Mammary epithelial cell (primary cell): ENCODE measurements at places on chromosomes 12 and 14.

GRCh38 chr12:18323159-18323558, 61.8 kb downstream of the PIK3C2G start:
- peak; percentile 21 for DNase-seq

DNA sequence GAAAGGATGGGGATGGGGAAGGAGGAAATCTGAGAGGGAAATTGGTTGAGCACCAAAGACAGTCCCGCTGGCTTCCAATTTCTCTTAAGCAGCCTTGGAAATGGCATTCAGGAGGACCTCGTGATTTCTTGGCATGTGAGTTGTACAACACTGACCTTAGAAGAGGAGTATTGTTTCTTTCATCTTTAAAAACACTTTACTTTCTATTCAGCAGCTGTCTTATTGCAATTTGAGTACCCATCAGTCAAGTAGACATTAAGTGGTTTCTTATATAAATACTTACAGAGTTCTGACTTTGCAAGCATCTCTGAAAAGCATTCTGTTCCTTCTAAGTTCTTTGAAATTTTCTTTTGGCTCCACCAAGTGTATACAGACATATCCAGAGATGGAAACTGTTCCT, 83.2 kb downstream of the LMNTD1 start:
- DNase-seq = no peak

DNA sequence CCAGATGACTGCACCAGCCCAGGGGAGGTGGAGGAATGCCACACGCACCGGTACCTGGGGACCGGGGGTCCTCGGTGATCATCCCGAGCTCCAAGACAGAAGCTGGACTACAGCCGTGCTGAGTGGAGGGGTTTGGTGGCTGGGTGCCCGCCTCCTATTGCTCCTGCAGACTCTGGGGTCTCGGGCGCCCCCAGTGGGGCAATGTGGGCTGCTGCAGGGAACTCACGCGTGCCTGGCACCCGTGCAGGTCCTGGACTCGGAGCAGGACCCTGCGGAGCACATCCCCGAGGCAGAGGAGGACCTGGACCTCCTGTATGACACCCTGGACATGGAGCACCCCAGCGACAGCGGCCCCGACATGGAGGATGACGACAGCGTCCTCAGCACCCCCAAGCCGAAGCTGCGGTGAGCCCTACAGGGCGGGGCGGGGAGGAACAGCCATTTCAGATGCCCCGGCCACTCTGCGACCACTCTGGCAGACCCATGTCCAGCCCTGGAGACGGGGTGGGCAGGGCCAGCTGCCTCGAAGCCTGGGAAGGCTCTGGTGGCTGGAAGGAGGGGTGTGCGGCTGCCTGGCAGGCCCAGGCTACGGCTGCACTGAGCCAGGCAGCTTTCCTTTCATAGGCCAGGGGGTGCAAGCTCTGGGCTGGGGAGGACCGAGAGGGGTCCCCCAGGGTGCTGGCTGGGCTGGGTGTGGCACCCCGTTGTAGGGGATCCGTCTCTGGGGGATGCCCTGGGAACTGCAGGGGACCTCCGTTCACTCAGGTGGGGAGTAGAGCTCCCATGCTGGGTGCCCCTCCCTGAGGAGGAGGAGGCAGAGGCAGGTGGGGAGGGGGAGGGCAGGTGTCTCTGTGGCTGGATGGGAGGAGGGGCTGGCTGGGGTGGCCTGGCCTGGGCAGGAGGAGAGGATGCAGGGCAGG, 21.6 kb upstream of the TEX22 start:
- DNase-seq = no peak

DNA sequence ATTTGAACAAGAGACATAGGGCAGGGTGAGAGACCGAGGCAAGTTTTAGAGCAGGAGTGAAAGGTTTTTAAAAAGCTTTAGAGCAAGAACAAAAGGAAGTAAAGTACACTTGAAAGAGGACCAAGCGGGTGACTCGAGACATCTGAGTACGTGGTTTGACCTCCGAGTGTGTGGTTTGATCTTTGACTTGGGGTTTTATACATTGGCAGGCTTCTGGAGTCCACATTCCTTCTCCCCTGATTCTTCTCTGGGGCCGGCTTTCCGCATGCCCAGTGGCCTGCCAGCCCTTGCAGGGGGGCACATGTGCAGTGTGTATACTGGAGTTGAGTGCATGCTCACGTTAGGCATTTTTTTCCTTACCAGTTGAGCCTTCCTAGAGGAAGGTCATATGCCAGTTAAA, 96.3 kb downstream of the SLC15A4 start:
- DNase-seq = no peak

DNA sequence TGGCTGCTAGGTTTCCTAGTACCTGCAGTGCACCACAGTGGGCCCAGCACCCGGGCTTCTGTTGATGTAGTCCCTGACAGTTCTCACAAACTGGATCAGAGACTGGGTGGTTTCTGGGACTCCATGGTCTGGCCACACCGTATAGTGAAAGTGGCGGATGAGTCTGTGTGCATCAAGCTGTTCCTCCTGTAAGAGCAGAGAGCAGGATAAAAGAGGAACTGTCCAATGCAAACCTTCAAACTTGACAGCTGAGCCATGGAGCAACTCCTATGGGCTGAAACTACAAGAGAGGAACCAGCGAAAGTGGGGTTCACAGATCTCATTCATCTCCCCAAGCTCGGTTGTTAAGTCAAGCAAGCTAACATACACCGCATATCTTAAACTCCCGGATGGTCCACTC, 102.8 kb downstream of the PTPRB start:
- DNase-seq = no peak

- DNase-seq = peak; percentile 31
These were observed 66.7 kb downstream of the SMOC1 start for GRCh38 chr14:69945912-69946311.

GRCh38 chr12:93742110-93742934, 65.1 kb downstream of the CRADD start:
- peak; percentile 65 for DNase-seq

GRCh38 chr14:77424862-77425261, 1.5 kb upstream of the NOXRED1 start:
- no peak for DNase-seq

DNA sequence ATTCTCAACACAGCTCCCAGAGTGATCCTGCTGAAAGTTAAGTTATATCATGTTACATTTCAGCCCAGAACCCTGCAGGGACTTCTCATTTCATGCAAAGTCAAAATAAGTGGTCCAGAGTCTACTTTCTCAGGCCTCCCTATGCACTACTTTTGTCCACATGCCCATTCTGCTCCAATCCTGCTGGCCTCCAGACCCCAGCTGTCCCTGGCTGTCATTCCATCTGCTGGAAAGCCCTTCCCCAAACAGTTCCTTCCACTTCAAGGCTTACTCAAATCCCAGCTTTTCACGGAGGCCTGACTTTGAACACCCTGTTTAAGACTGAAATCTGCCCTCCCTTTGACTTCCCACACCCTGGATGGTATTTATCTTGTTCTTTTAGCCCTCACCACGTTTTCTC, 109.8 kb upstream of the DNM1L start:
- no peak for DNase-seq

- DNase-seq = no peak
These were observed 7.4 kb upstream of the TMEM132C start for GRCh38 chr12:128259556-128260070.

- no peak for DNase-seq
These were observed 143.5 kb upstream of the AMIGO2 start for GRCh38 chr12:47223031-47223847.

DNA sequence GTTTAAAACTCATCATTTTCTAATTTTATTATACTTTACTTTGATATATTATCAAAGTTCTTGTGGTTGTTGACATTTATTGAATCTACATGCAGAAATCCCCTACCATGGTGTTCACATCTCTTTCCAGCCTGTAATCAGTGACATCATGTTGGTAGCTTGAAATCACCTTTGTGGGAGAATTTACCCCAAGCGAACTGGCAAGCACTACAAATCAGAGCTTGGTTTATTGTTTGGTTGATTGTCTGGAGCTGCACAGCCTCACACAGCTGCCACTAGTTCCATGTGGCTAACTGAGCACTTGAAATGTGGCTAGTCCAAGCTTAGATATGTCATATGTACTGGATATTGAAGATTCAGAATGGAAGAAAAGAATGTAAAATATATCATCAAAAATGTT, 15.4 kb upstream of the KRT5 start:
- DNase-seq = no peak

- no peak for DNase-seq
These were observed 1119.2 kb upstream of the TMEM132C start for GRCh38 chr12:127147724-127148123.

DNA sequence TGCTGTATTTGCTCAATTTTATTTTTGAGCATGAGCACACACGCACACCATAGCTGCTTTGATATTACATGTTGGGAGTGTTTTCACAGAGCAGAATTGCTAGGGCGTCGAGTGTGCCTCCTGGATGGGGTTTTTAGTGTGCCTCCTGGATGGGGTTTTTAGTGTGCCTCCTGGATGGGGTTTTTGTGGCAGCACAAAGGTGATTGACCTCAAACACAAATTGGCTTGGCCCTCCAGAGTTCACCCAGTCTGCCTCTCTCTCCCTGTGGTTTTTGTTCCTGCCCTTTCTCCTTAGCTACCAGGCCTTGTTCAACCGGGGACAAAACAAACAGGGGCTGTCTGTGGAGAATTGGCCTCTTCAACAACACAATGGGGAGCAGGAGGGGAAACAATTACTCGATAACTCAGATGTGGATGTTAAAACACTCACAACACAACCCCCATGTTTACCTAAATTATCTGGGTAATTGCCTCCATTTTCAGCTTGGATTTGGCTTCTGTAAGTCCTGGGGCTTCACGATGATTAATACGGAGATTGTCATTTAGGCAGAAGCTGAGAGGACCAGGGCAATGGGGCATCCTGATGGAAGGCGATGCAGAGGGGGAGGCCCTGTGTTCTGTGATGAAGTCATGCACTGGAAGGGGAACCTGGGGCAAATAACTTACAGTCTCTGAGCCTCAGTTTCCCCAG, 26.9 kb downstream of the TBX3 start:
- no peak for DNase-seq

GRCh38 chr12:120078868-120079267, 37.7 kb downstream of the RAB35 start:
- no peak for DNase-seq

- DNase-seq = no peak
These were observed 100.7 kb upstream of the ATF7IP start for GRCh38 chr12:14264778-14265177.

DNA sequence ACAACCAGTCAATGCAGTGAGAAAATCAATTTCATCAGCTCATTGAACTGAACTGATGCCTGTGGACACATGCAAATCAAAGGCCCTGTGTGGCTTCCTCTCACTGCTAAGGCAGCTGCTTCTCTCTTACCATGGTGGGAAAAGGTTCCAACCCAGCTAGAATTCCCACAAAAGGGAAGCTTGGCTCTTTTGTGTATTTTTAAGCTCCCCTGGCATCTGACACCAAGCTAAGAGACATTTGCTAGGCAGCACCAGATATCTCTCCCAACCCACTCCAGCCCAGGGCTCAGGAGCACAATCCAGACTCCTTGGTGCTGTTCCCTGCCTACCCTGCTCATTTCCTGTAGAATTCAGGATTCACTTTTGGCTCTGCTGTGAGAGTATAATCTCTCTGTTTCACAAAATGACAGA, 129.6 kb downstream of the GXYLT1 start:
- no peak for DNase-seq

DNA sequence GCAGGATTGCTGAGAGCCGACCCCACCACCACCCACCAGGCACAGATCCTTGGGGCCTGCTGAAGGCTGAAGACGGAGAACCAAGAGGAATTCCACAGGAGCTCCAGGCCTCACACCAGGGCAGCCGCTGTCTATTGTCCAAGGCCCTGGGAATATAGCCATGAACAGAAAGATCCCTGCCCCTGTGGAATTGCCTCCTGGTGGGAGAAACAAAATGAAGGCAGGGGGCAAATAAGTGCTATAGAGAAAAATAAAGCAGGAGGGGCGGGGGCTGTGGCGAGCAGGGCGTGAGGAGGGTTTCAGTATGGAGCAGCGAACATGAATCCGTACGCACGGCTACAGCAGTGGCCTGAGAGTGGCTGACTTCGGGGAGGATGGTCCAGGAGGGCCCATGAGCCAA, 96.1 kb downstream of the EML1 start:
- no peak for DNase-seq

GRCh38 chr12:95547522-95548055, 3.7 kb downstream of the USP44 start:
- DNase-seq = no peak

GRCh38 chr12:104258476-104259067, 43.0 kb downstream of the TXNRD1 start:
- DNase-seq = no peak

GRCh38 chr14:65179918-65180724, 77.8 kb upstream of the MAX start:
- peak; percentile 98 for DNase-seq
